ENCODE measurements at places on chromosomes 7 and 10.

DNA sequence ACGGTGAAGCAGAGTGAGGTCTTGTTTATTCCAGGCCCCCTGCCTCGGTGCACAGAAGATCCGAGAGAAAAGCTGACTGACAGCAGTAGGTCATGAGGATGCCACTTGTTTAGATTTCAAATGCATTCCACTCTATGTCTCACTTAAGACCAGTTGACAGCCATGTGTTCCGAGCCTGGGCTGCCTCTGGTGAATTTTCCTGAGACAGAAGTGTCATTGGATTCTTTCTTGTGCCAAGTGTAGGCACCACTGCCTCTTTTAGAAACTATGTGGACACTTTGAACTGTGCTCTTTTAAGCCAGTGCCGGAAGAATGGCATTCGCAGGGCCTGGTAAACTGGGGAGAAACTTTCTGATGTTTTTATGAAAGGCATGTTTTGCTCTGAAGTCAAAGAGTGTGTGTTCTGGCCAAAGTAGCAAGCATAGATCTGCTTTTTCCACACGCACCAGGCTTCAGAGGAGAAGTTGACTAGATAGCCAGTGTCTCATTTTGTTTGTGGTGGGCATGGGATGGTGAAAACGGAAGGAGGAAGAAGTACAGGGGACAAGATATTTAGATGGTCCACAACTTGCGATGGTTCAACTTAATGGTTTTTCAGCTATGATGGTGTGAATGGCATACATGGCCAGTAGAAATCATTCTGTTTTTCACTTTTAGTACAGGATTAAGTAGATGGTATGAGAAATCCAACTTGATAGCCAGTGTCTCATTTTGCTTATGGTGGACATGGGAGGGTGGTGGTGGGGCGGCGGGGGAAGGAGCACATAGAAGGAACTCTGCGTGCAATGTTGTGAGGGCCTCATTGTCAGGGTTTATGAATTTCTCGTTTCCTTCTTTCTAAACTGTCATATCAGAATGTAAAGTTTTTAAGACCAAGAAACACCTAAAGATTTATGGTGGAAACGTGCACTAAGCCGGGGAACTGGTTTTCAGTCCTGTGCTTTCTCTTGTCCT is 41.5 kb downstream of the CYP17A1 start:
- DNase-seq: no peak

GRCh38 chr10:87608756-87609155 is 50.9 kb upstream of the PAPSS2 start:
- DNase-seq: no peak

GRCh38 chr7:123460616-123461015 is 73.8 kb downstream of the IQUB start:
- no peak for DNase-seq

GRCh38 chr7:4479367-4480039 is 202.6 kb upstream of the FOXK1 start:
- DNase-seq: no peak

DNA sequence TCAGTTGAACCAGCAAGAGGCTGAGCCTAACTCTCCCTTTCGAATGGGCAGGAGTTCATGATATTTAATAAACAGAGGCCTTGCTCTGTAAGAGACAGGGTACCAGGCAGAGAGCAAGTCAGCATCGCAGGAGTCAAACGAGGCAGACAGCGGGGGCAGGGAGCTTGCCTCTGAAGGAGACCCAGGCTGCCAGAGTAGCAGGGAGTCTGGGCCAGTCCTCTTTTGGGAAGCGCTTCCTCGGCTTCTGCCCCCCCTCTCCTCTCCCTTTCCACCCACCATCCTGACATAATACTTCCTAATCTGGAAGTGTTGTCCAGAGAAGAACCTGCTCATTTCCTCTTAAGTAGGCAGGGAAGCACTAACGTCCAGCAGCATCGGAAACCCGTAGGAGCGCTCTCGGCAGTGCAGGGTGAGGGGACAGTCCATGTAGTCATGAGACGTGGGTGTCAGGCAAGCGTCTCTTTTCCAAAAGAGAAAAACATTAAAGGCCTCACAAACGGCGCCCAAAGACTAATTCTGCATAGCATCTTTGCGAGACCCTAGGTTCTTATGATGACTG is 171.1 kb downstream of the EGFR start:
- DNase-seq: no peak

GRCh38 chr10:97185326-97186058 is at the start of gene SLIT1:
Gene SLIT1 (minus strand): TSS chr10:97185959. CDS start chr10:97185674, 285 bp downstream.
- DNase-seq: peak; percentile 81

DNA sequence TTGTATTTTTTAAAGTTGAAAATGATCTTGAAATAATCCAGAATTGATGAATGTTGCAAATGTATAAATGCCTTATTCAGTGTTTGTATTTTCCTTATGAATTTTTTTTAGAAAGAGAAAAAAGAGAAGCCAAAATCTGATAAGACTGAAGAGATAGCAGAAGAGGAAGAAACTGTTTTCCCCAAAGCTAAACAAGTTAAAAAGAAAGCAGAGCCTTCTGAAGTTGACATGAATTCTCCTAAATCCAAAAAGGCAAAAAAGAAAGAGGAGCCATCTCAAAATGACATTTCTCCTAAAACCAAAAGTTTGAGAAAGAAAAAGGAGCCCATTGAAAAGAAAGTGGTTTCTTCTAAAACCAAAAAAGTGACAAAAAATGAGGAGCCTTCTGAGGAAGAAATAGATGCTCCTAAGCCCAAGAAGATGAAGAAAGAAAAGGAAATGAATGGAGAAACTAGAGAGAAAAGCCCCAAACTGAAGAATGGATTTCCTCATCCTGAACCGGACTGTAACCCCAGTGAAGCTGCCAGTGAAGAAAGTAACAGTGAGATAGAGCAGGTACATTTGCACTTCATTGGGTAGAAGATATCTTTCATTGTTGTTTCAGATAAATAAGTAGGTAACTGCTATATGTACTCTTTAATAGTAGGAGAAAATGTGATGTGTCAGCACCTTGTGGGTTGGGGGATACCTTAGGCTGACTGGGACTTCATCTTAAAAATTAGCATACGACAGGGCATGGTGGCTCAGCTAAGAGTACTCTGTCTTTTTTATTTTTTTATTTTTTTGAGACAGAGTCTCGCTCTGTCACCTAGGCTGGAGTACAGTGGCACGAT is 3.9 kb downstream of the DDX21 start:
- no peak for DNase-seq

Measured in right kidney (tissue), 9 donors.